ENCODE measurements at places on chromosomes 3 and 15. TPM values are rescaled to one million over a fixed set of nuclear protein-coding genes. Genes with fewer than 3 reads are reported as not detected.

SNTN gene
- not detected for total RNA-seq

SLC22A14 gene
- total RNA-seq, result not detected

GRCh38 chr3:179071027-179071322 is 634 bp downstream of the ZMAT3 start:
- no peak for DNase-seq
- peaks cover 9% of the 10 kb centered on the region for H3K4me1 ChIP-seq
- H3K4me3 ChIP-seq, result peak overlapping the region; percentile 93
- no peak overlapping the region for H3K27ac ChIP-seq
- H3K36me3 ChIP-seq, result peaks cover 15% of the 10 kb centered on the region

GRCh38 chr15:99137111-99137546 is 32.2 kb downstream of the SYNM start:
- H3K27me3 ChIP-seq, result no peaks in the 10 kb centered on the region
- H3K4me3 ChIP-seq, result no peak overlapping the region
- H3K36me3 ChIP-seq, result peaks cover 34% of the 10 kb centered on the region
- no peaks in the 10 kb centered on the region for H3K4me1 ChIP-seq

- H3K27me3 ChIP-seq, result no peaks in the 10 kb centered on the region
- H3K36me3 ChIP-seq, result no peaks in the 10 kb centered on the region
- no peak for DNase-seq
- peaks cover 1% of the 10 kb centered on the region for H3K4me1 ChIP-seq
- no peak overlapping the region for H3K4me3 ChIP-seq
- H3K27ac ChIP-seq, result no peak overlapping the region
Measured at GRCh38 chr3:149267565-149267964, 45.9 kb upstream of the CP start.

GRCh38 chr3:7964899-7965298 is 536.7 kb upstream of the LMCD1 start:
- no peaks in the 10 kb centered on the region for H3K36me3 ChIP-seq
- H3K4me3 ChIP-seq, result no peak overlapping the region
- no peak for DNase-seq
- no peak overlapping the region for H3K27ac ChIP-seq
- no peaks in the 10 kb centered on the region for H3K27me3 ChIP-seq
- H3K4me1 ChIP-seq, result no peaks in the 10 kb centered on the region

- no peaks in the 10 kb centered on the region for H3K27me3 ChIP-seq
- DNase-seq, result peak; percentile 72
- H3K4me1 ChIP-seq, result peaks cover 27% of the 10 kb centered on the region
- no peaks in the 10 kb centered on the region for H3K36me3 ChIP-seq
- H3K4me3 ChIP-seq, result no peak overlapping the region
Measured at GRCh38 chr15:40345867-40346578, 4.8 kb upstream of the PHGR1 start.

GRCh38 chr3:37540786-37541185 is 320.9 kb upstream of the CTDSPL start:
- H3K4me3 ChIP-seq, result no peak overlapping the region
- H3K36me3 ChIP-seq, result no peaks in the 10 kb centered on the region
- peaks cover 5% of the 10 kb centered on the region for H3K4me1 ChIP-seq
- no peak for DNase-seq

- no peak overlapping the region for H3K4me3 ChIP-seq
- H3K27ac ChIP-seq, result no peak overlapping the region
Measured at GRCh38 chr3:4149296-4149695, 153.9 kb upstream of the SETMAR start.

DNA sequence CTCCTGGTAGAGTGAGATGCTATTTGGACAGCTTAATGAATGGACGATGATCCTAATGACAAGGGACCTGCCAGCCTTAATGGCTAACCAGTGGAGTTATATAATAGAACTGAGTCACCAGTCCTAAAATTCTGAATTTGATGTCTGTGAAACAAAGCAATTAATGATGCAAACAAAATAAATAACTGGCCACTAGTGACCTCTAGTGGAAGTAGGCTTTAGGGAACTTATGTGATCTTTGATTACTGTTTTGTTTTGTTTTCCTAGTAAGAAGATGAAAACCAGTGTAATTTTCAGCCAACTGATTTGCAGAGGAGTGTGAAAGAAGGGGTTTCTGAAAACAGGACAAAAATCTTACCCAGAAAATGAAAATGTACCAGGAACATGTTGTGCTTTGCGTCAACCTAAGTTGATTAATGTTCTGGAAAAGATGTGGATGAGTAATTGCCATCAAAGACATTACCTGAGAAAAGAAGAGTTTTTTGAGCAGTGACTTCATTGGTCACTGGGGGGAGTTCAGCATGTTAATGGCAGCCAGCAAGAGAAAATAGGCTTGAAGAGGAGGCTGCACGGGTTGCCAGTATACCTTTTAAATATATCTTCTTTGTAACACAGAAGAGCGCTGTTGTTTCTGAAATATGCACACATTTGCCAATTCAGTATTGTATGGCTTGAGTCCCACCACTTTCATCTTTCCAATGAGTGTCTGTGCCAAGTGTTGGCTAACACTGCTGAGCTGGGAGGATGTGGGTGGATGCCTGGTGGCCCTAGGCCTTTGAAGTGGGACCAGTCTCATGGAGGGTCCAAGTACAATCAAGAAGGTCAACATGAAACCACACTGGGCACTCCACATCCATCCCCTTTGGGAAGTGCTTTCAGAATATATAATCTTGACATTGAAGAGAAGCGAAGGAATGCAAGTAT is 9.3 kb downstream of the VEPH1 start:
- H3K4me1 ChIP-seq, result peaks cover 6% of the 10 kb centered on the region
- H3K4me3 ChIP-seq, result no peak overlapping the region
- no peaks in the 10 kb centered on the region for H3K27me3 ChIP-seq
- H3K27ac ChIP-seq, result no peak overlapping the region
- H3K36me3 ChIP-seq, result no peaks in the 10 kb centered on the region

DNA sequence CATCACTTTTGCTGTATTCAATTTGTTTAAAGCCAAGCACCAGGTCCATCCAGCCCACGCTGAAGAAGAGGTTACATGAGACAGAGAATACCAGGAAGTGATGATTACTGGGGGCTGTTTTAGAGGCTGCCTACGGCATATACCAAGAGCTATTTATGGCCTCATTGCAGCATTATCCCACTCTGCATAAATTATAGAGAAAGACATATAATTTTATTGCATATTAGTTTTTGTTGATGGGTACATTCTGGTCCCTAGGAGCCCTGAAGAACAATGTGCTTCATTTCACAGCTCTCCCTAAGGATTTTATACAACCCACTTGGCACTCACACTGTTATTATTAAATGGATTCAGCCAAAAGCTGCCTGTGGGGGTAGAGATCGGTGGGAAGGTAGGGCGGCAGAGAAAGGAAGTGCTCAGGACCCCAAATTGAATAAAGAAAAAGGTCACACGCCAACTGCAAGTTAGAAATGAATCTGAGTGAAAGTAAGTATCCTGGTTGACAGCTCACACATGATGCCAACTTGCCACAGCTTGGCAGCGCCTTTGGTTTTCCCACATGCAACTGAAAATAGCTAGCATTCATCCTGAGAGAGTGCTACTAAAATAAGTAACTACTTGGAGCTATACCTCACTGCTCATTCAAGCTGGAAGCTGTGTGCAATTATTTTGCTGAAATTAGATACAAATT is 73.7 kb downstream of the CCNL1 start:
- H3K27ac ChIP-seq, result no peak overlapping the region
- no peaks in the 10 kb centered on the region for H3K27me3 ChIP-seq
- H3K36me3 ChIP-seq, result no peaks in the 10 kb centered on the region
- H3K4me1 ChIP-seq, result peaks cover 25% of the 10 kb centered on the region

Data from stomach (tissue), 19 donors.